ENCODE measurements at places on chromosomes 7 and 10.

DNA sequence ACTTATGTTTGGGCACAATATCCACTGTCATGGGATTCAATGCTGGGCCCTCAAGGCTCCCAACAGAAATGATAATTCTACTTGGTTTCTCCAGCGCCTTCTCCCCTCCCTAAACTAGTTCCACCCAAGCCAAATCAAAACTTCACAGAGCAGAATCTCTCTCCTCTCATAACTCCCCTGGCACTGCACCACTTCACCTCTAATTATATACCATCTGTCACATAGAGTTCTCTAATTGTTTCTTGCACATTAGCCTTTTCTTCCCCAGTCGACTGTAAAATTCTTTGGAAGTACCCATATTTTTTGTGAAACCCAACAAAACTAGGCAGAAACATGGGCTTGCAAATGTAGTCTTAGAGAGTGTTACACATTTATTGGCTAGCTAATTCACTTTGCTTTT, 8.1 kb downstream of the SGMS1 start:
- no peak for DNase-seq

GRCh38 chr7:13821152-13821787, 168.2 kb downstream of the ETV1 start:
- DNase-seq = no peak

DNA sequence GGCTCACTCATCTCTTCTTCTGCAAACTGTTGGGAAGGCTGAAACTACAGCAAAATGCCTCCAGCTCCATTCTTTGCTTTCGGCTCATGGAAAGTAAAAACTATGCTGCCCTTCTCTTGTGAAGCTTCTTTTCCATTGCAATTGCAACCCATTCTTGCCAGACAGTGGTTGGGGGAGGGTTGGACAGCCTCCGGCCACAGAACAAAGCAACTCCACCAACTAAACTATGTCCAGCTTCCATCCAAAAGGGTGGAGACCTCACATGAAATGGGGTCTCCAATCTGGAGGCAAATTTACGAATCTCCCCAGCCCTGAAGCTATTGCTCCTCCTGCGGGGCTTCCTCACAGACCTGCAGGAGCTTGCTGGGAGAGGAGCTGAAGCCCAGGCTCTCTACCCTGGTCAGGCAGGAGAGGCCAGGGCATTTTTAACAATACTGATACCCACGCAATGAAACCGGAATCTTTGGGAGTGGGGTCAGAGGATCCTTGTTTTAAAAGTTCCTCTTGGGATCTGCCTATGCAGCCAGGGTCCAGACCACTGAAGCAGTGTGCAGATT, 549 bp downstream of the GPNMB start:
- DNase-seq = no peak

GRCh38 chr7:156458011-156458410, 182.6 kb upstream of the RNF32 start:
- DNase-seq = no peak

DNA sequence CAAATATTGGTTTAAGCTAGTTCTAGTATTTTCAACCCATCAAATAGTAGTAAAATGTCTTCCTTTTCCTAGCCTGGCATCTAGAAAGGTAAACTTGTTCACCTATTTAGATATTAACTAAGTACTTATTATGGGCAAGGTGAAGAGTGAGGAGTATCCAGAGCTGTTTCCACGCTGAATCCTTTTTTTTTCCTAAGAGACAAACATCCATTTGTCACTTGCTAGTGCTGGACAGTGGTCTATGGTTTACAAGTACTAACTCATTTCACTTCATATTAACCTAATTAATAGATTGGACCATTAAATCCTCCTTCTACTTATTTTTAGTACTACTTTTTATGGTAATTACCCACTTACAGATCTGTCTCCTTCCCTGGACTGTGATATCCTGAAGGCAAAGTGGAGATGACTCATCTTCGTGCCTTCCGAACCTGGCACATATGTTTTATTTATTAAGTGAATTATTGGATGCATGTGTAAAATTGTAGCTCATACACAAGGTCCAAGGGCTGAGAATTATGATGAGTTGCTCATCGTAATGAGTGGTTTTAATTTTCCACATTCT, 159.6 kb upstream of the IGFBP3 start:
- DNase-seq = no peak

GRCh38 chr7:116876664-116877442, 14.5 kb downstream of the CAPZA2 start:
- no peak for DNase-seq
